GM12864 (cell line): ENCODE measurements at places on chromosomes 12 and 14.

DNA sequence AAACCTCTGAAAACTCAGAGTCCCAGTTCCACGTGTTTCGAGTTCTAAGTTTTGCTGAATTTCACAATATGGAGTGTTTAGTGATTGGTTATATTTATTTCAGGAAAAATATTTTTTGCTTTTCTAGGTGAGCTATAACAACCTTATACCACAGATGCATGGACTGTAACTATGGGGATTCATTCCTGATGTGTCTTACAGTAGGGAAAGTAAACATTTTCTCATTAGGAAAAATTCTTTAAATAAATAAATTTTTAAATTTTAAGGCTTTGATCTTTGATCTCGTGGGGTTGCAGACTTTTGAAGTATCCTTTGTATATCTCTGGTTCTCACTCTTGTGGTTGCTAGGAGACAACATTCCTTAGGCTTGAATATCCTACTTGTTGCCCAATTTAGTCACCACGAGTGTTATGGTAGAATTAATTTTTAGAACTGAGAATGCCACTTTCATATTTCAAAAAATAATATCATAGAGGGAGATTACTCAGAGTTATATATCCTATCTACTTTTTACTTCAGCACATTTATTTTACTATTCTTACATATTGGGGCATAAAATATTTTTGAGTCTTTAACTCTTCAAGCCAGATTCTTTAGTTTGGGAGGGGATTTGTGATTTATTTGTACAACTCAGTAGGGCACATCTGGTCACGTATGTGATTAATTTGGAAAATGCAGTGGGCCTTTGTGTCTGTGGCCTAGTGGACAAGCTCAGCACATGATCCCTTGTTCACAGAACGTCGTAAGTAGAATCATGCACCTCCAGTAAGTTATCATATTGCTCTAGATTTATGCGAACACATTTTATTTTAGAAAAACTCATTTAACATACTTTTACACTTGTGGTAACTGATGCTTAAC, 224.0 kb downstream of the TTC6 start:
- DNase-seq, result no peak

DNA sequence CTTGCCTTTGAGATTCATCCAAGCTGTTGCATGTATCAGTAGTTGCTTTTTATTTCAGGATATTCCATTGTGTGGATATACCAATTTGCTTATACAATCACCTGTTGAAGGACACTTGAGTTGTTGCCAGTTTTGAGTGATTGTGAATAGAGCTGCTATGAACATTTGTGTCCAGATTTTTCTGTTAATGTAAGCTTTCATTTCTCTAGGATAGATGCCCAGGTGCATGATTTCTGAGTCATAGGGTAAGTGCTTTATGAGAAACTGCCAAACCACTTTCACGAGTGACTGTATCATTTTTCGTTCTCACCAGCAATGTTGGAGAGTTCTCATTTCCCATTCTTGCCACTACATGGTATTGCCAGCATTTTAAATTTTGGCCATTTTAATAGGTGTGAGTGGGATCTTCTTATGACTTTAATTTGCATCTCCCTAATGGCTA, 434.6 kb upstream of the RGS6 start:
- peak; percentile 88 for DNase-seq

DNA sequence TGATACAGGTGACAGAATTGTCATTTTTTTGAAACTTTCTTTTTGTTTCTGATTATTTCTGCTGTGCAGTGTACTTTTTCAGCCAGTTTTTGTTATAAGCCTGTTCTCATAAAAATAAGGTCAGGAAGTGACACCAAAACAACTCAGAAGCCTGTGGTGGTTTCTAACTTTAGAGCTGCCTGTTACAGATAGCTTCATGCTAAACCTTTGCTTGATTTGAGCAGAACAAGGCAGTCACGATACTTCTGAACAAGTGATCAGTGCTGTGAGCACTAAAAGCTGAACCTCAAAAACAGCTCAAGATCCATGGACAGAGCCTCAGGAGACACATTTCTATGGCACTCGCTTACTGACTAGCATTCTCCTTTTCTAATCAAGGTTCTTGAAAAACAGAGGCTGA, 82.0 kb downstream of the PRKCH start:
- DNase-seq, result no peak

DNA sequence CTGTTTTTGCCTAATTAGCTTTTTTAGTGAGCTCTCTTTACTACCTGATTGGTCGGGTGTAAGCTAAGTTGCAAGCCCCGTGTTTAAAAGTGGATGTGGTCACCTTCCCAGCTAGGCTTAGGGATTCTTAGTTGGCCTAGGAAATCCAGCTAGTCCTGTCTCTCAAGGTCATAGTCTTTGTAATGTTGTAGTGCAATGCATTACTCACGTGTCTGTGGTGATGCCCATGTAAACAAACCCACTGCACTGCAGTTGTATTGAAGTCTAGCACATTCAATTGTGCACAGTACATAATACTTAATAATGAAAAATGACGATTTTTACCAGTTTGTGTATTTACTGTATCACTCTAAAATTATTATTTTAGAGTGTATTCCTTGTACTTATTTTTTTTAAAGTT, 335.5 kb downstream of the NUAK1 start:
- no peak for DNase-seq

DNA sequence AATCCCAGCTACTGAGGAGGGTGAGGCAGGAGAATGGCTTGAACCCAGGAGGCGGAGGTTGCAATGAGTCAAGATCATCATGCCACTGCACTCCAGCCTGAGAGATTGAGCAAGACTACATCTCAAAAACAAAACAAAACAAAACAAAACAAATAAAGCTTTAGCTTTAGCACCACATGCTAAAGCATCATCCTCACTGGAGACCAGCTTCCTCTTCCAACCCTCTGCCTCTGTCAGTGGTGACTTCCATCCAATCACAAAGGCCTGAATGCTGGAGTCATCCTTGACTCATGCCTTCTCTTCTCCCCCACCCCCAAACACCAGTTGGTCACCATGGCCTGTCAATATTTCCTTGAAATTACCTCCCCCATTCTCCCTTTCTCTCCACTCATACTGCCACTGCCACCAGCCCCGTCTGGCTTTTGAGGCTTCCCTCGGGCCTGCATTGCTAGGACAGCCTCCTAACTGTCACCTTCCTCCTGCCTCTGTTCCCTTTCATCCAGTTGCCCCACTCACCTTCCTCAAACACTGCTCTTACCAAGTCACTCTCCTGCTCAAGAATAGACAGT, 1.4 kb downstream of the ZNF385A start:
- no peak for DNase-seq

- DNase-seq, result no peak
These were observed 62.8 kb upstream of the FAM222A start for GRCh38 chr12:109650808-109651207.

GRCh38 chr12:501722-502447, 42.1 kb downstream of the B4GALNT3 start:
- no peak for DNase-seq

DNA sequence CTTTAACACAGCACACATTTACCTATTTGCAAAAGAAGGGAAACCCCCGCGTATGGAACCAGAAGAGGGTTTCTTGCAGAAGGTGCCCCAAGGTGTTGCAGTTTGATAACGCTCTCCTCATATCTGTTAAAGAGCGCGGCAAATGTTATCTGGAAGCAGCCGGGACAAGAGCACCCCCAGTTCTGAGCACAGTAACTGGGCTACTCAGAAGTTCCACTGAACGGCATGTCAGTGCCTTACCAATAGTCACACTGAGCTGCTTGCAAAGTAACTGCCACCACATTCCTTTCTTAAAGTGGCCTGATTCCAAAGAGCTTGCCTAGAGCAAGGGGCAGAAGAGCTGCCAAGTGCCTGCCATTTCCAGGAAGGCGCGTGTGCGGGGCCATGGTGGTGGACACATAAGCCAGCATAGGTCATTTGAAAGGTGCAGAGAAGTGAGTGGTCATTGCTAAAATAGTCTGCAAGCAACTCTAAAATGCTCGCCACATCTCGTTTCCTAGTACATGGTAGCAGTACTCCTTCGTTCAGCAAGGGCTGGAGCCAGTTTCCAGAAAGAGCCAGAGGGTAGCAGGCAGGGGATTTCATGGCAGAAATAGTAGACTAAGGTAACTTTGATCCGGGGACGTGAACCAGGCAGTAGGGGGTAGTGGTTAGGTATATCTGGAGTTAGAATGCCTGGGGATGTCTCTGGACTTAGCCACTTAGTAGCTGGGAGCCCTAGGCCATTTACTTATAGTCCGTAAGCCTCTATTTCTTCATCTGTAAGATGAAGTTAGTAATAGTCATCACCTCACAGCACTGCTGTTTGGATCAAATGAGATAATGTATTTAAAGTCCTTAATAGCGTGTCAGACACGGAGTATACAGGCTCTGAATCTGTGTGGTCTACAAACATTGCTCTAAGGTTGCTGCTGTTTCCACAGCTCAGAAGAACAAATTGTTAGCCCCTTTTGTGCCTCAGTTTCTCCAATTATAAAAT, 37.6 kb downstream of the SPTB start:
- no peak for DNase-seq

GRCh38 chr12:89547101-89547500, 21.3 kb upstream of the POC1B start:
- DNase-seq, result no peak

DNA sequence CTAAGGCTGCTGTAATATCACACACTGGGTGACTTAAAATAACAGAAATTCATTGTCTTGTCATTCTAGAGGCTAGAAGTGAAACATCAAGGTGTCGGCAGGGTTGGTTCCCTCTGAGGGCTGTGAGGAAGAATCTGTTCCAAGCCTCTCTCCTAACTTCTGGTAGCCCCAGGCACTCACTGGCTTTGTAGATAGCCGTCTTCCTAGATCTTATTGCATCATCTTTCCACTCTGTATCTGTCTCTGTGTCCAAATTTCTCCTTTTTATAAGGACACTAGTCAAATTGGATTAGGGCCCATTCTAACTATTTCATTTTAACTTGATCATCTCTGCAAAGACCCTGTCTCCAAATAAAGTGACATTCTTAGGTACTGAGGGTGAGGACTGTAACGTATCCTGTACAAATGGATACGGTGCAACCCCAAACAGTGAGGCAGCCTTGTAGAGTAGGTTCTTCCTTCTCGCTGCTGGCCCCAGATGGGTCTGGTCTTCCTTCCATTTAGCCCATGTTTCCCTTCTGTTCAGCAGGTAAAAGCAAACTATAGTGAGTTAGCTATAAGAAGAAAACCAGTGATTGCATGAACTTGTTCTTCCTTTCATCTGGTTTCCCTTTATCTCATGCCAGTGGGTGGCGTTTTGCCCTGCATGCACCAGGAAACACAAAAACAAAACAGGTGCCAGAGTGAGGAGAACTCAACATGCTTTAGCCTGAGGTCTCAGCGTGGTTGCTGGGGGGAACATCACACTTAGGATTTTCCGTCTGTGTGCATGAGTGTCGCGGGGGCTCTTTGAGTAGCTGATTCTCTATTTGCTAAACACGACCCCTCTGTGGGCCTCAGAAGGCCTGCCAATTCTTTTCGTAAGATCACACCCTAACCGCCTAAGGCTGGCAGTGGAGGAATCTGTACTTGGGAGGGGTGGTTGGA, 19.5 kb downstream of the TTC9 start:
- no peak for DNase-seq

GRCh38 chr14:92785667-92786426, 8.3 kb upstream of the GOLGA5 start:
- DNase-seq, result no peak

DNA sequence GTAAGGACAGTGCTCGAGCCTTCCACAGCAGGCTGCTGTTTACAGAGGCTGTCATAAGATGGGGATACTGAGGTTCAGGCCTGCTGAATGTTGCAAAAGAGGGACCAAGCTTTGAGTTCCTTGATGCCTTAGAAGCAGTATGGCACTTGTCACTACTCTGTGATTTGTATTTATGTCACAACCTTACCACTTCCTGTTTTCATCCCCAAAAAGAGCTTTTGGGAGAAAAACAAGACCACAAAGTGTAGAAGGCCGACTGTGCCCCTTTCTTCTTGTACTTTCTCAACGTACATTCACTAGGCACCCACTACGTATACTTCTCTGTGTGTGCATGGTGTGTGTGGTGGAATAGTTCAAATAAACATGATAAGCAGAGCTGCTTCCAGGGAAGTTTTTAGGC, 90.1 kb downstream of the DRAM1 start:
- DNase-seq, result no peak

GRCh38 chr12:22046968-22047390, 961 bp downstream of the CMAS start:
- no peak for DNase-seq

DNA sequence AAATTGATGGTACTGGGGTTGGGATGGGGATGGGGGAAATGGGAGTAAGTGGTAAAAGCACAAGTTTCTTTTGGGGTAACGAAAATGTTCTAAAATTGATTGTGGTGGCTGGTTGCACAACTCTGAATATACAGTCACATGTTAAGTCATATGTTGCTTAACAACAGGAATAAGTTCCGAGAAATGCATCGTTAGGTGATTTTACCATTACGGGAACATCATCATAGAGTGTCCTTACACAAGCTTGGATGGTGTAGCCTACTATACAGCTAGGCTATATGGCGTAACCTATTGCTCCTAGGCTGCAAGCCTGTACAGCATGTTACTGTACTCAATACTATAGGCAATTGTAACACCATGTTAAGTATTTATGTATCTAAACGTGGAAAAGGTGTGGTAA, 31.0 kb downstream of the ITGA7 start:
- DNase-seq, result no peak

GRCh38 chr14:49209416-49209815, 376.8 kb downstream of the RPS29 start:
- no peak for DNase-seq

DNA sequence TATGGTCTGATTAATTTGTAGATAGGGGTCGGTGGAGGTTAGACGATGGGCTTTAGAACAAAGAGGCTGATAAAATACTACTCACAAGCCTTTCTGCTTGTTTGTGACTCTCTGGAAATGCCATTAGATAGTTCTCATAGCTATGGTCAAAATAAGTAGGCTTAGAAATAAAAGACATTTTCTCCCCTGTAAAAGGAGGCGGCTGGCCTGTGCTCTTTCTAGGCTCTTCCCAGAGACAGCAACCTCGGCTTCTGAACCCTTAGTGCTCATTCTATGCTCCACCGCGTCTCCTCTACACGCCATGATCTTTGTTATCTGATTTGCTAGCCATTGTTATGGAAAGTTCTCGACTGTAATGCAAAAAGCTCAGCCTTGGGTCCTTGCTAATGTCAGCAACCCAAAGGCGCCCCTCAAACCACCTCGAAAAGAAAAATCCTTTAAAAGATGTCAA, 64.5 kb downstream of the CRADD start:
- no peak for DNase-seq

- DNase-seq, result no peak
These were observed 11.9 kb downstream of the PALS1 start for GRCh38 chr14:67253076-67253635.

DNA sequence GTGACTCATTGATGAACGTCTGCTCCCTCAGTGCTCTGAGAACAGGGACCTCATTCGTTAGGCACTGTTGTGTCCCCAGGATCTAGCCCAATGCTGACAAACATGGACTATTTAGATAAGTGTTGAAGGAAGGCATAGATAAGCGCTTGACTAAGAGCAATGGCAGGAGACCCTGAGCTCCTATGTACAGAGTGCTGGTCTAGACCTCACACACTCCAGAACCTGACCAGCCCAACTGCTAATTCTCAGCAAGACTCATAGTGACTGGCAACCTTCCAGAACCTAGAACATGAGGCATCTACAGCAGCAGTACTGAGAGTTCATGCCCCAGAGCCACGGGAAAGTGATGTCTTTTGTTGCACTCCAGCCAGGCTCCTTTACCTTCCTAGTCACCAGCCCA, 69.2 kb downstream of the CRACR2A start:
- DNase-seq, result no peak
